ENCODE measurements at places on chromosomes 7 and 10. TPM values are rescaled to one million over a fixed set of nuclear protein-coding genes. Genes with fewer than 3 reads are reported as not detected.
A peak's percentile ranks its signal among the peaks of the same experiment; 100 is the strongest.

The FGL2 gene
- total RNA-seq = 8.8 TPM

DNA sequence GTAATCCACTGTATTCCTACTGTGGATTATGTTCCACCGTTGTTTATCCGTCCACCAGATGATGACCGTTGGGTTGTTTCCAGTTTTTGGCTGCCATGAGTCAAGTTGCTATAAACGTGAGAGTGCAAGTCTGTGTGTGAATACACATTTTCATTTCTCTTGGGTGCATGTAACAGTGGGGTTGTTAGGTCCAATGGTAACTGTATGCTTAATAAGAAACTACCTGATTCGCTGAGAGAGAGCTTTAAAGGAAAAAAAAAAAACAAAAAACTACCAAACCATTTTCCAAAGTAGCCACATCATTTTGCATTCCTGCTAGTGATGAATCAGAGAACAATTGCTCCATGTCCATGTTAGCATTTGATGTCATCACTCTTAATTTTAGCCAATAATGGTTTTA is 15.9 kb downstream of the UBN2 start:
- peak; percentile 88 for DNase-seq

The IFIT3 gene
- total RNA-seq = 32.0 TPM

DNA sequence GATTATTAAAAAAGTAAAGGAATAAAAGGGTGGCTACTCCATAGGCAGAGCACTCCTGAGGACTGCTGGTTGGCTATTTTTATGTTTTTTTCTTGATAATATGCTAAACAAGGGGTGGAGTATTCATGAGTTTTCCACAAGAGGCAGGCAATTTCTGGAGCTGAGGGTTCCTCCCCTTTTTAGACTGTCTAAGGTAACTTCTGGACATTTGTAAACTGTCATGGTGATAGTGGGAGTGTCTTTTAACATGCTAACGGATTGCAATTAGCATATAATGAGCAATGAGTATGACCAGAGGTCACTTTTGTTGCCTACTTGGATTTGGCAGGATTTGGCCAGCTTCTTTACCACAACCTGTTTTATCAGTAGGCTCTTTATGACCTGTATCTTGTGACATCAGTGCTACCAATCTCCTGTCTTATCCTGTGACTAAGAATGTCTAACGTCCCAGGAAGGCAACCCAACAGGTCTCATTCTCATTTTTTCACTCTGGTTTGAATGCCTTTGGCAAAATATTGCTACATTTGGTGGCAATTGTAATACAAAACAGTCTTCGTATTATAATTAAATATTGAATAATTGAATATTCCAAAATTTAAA is 587.8 kb upstream of the POM121L12 start:
- no peak for DNase-seq

DNA sequence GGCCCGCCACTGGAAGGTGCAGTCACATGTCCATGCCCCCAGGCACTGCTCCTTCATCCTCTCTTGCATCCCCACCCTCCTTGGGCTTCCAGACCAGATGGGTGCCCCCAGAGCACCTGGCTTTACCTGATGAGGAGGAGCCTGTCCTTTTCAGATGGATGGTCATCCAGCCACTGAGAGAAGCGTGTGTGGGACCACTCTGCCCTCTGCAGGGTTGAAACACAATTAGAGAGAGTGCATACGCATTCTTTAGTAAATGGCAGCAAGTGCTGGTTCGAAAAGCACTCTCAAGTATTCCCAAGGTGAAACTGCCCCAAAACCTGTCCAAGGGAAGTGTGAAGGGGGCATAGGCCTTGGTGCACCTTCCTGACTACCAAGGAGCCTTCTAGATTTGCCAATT is 41.6 kb downstream of the HBP1 start:
- DNase-seq = no peak

GRCh38 chr7:79461660-79462059 is 8.2 kb upstream of the MAGI2 start:
- DNase-seq = peak; percentile 85

DNA sequence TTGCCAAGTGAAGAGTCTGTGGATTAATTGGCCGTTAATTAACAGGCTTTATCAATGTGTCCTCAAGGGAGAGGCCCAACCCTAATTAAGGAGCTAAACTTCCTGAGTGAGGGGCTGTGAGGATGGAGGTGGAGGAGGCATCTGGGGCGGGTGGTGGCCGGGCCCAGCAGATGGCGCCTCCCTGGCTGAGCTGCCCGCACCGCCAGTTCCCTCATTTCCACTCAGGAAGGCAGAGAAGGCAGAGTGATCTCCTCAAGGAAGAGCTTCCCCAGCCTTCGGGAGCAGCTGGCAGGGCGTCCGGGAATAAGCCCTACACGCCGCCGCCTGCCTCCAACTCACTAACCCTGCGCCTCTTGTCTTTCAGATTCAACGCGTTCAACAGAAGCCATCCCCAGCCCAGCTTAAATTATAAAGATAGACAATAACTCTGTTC is 112.2 kb downstream of the CYTH3 start:
- peak; percentile 76 for DNase-seq

GRCh38 chr7:21361413-21362125 is 66.3 kb upstream of the SP4 start:
- no peak for DNase-seq

The ANLN gene
- total RNA-seq = 373 TPM

GRCh38 chr7:5083311-5083711 is 37.7 kb downstream of the RBAK start:
- DNase-seq = no peak

GRCh38 chr10:99615426-99615825 is 4.8 kb downstream of the SLC25A28 start:
- DNase-seq = no peak

- no peak for DNase-seq
These were observed 17.6 kb downstream of the SLC26A4 start for GRCh38 chr7:107678110-107678753.

The FAM237B gene
- not detected for total RNA-seq

The VAX1 gene
- total RNA-seq = not detected

DNA sequence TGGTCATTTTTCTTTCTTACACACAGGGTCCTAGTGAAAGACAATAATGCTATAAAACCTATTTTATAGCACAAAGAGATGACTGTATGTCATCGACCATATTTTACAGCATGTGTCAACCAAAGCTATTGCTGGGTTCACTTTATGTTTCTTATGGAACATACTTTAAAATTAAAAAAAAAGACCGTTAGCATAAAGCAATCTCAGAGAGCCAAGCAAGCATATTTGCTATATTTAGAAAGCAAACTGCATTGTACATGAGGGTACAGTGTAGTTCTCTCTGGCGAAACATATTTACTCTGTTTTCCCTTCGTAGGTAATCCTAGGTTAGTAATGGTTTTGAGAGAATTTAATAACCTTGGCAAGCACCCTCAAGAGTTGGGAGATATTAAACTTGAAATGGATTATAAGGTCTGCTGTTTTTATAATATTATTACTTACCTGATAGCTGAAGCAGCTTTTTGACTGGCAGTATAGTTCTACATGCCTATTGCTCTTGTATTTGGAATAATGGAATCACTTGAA is 244.2 kb upstream of the POM121L12 start:
- DNase-seq = no peak

GRCh38 chr10:71292624-71293445 is 26.2 kb upstream of the SLC29A3 start:
- DNase-seq = no peak
